ENCODE measurements at places on chromosomes 3 and 15. TPM values are rescaled to one million over a fixed set of nuclear protein-coding genes. Genes with fewer than 3 reads are reported as not detected.

Gene APBA2
- 11.7 TPM for total RNA-seq

Gene PPP1R14D
- not detected for total RNA-seq

Gene INO80
- total RNA-seq, result 32.7 TPM

DNA sequence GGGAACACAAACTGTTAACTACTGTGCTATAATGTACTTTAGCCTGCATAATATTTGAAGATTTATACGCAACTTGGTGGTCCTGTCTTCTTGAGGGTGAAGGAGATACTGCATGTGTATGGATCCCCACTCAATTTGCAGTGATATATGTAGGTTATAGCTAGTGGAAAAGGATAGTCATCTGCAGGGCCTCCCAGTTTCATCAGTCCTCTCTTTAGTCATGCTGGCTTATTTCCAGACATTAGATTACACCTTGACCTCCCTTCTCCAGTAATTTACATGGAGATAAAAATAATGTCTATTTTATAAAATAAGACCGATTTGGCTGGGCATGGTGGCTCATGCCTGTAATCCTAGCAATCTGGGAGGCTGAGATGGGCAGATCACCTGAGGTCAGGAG lies 3.7 kb downstream of the NR1D2 start:
- H3K4me3 ChIP-seq, result no peak overlapping the region
- H3K4me1 ChIP-seq, result peaks cover 14% of the 10 kb centered on the region
- no peaks in the 10 kb centered on the region for H3K27me3 ChIP-seq

GRCh38 chr15:73782344-73782959 lies 29.3 kb upstream of the INSYN1 start:
- no peak overlapping the region for H3K4me3 ChIP-seq
- H3K27ac ChIP-seq, result no peak overlapping the region
- DNase-seq, result no peak
- peaks cover 8% of the 10 kb centered on the region for H3K4me1 ChIP-seq

DNA sequence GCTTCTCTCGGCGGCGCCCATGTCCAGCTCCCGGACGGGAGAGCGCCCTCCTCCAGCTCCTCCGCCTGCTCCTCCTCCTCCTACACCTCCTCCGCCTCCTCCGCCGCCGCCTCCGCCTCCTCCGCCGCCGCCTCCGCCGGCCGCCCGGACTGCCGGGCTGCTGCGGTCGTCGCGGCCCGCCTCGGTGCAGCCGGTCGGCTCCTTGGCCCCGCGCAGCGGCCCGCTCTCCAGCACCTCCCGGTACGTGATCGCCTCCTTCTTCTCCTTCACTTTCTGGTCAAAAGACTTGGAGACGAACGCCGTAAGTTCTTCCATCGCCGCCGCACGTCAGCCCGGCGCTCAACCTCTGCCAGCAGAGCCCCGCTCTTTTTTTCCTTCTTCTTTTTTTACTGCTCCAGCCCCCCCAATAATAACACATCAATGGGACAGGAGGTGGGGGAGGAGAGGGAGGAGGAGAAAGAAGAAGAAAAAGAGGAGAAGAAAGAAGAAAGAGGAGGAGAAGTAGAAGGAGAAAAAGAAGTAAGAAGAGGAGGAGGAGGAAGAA lies 438 bp downstream of the SHOX2 start:
- H3K4me3 ChIP-seq, result peak overlapping the region; percentile 92
- DNase-seq, result peak; percentile 61
- H3K27me3 ChIP-seq, result no peaks in the 10 kb centered on the region
- peaks cover under 1% of the 10 kb centered on the region for H3K4me1 ChIP-seq
- H3K36me3 ChIP-seq, result no peaks in the 10 kb centered on the region
- peak overlapping the region; percentile 40 for H3K27ac ChIP-seq

All from A673 (cell line).